Calu3 (cell line): ENCODE measurements at places on chromosomes 11 and 22.

DNA sequence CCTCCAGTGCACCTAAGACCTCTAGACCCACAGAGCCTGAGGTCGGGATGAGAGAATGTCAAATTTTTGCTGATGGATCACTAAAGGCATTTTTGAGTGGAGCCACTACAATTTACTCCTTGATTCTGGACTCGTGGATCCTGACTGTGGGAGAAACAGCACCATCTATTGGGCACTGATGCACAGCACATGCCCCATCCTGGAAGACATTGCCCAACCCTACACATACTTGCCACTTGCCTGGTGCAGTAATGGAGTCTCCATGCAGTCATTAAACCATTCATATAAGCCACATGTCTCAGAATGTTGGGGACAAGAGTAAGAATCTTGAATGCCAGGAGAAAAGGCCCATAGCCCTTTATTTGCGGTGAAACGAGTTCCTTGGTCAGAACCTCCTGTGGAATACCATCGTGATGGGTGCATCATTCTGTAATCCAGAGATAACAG lies 103.9 kb downstream of the GGTLC2 start:
- DNase-seq = peak; percentile 68

DNA sequence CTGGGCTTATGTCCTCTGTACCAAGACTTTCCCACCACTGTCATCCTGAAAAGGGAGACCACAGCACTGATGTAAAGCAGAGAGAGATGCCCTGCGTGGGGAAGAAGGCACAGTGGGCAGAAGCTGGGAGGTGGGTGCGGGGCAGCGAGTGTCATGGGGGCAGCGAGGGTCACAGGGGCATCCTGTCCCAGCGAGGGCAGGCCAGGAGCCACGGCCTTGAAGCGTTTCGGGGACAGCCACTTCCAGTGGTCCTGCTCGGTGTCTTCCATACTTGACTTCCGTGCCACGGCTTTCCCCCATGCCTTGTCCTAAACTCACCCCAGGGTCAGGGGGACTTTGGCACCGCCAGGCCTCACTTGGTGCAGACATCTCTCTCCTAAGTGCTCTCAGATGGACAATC lies 1121.3 kb downstream of the TBC1D22A start:
- DNase-seq = no peak

- peak; percentile 28 for DNase-seq
Observed at GRCh38 chr11:118608360-118609227, 1.2 kb downstream of the PHLDB1 start.

- DNase-seq = no peak
Observed at GRCh38 chr11:100151944-100152343, 535.1 kb upstream of the ARHGAP42 start.

DNA sequence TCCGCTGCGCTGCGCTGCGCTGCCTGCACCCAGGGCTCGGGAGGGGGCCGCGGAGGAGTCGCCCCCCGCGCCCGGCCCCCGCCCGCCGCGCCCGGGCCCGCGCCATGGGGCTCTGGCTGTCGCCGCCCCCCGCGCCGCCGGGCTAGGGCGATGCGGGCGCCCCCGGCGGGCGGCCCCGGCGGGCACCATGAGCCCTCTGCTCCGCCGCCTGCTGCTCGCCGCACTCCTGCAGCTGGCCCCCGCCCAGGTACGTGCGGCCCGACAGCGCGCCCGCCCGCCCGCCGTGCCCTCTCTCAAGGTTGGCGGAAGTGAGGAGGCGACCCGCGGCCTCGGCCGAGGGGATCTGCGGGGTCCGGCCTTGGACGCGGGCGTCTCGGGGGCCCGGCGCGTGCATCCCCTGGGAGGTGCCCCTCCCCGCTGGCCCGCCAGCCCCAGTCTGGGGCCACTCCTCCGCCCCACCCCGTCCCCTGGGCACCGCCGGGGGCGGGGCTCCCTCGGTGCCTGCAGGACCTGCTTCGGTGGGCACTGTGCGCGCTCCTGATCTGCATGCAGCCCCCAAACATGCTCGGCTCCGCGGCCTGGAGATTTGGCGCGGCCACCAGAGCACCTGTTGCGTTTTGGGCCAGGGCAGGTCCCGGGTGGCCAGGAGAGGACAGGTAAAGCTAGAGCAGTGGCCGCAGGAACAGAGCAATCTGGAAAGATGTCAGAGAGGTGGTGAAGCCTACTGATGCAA lies 429 bp downstream of the VEGFB start:
- peak; percentile 67 for DNase-seq

DNA sequence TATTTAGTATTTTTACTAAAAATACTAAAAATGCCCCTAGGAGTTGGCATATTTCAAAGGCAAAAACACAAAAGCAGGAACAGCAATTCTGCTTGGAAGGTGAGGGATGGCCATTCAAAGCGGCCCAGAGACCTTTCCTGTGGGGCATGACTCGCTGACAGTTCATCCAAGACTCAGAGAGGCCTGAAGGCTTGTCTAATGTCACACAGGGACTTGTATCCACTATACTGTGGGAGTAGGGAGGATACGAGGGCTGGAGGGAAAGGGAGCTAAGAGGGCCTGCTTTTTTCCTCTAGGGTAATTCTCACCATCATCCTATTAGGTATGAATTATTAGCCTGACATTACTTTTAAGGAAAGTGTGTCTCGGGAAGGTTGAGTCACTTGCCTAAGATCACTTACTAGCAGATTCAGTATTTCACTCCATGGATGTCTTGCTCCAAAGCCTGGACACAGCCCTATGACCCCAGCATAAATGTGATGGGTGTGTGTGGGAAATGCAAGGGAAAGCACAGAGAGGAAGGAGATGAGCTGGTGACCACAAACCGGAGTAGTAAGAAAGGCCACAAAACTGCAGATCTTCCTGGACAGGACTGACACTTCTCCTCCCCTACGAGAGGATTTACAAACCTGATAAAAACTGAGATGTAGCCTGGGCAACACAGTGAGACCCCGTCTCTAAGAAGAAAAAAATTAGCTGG lies 16.7 kb upstream of the UCP3 start:
- no peak for DNase-seq

DNA sequence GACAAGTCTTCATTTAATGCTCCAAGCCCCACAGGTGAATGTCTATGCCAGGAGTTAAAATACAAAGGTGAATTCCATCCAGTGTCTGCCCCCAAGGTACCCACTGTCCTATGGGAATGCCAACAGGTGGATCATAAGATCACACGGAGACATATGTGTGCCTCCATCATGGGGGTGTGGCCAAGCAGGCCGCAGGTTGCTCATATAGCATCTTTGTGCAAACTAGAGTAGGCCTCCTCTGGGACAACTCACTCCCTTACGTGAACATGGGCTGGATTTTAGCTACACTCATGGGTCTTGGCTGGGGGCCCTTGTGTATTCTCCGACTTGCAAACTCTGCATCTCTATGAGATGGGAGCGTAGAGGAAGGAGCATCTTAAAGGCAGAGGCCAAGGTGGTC lies 6.9 kb downstream of the NCF4 start:
- no peak for DNase-seq

- no peak for DNase-seq
Observed at GRCh38 chr11:90310210-90310609, 87.4 kb upstream of the CHORDC1 start.

DNA sequence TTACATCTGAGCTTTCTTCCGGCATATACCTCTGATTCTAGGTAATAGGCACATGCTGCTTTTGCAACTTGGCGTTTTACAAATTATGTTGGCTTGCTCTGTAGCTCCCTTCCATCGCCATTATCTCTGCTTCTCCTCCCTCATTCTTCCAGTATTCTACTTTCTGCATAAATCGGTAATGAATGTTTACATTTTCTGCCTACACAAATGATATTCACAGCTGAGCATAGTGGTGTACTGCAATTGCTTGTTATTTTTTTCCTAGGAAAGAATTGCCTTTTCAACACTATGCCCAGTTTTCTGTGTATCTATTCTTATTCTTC lies 18.9 kb downstream of the MED15 start:
- DNase-seq = no peak

DNA sequence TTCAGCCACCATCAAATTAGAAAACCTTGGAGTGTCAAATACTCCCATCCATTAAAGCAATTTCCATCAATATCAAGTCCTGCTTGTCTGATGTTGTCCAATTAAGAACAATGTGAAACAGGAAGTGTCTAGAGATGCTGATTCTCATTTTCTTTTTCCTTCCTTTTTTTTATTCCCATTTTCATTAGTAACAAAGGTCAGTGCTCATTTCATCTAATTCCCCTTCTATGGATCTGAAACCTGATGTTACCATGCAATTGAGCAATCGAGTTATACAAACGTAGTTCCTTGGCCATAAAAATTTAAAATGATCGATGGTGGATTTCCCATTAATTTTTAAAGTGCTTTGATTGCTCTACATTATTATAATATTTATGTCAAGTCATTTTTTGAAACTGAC lies 330.6 kb upstream of the ZC3H12C start:
- no peak for DNase-seq

- no peak for DNase-seq
Observed at GRCh38 chr22:22886546-22886945, 1.1 kb upstream of the IGLL5 start.

- no peak for DNase-seq
Observed at GRCh38 chr11:89267660-89268302, 90.1 kb downstream of the TYR start.

DNA sequence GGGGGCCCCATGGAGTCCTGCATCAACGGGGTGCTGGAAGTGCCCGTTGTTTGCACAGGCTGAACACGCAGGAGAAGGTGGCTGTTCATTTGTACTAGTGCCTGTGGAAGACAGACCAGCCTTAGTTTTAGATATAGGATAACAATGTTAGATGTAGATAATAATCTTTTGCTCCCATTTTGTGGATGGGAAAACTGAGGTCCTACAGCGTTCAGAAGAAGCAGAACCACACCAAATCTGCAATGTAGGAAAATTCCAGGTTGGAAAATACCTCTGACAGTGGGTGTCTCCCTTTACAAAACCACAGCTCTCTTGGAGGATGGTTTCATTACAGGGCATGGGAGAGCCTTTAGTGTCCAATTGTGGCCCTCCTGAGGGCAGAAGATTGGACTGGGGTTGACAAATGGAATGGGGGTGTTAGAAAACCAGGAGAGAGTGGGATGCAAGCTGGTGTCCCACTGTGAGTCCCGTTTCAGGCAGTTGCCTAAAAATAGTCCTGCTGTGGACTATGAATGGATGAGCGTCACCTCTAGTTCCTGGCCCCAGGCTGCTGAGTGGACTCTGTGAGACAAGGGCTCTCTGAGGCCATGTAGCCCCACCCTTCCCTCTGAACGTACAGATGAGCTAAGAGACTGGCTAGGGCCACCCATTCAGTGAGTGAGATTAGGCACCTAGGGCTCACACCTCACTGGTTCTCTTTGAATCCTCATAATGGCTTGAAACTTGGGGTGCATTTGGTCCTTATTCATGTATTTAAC lies 508.8 kb downstream of the MN1 start:
- no peak for DNase-seq

GRCh38 chr11:78197816-78198215 lies 9.1 kb downstream of the USP35 start:
- DNase-seq = no peak

- DNase-seq = no peak
Observed at GRCh38 chr22:37278261-37278660, 4.0 kb upstream of the CYTH4 start.

- DNase-seq = no peak
Observed at GRCh38 chr11:34756591-34756990, 135.7 kb downstream of the EHF start.

DNA sequence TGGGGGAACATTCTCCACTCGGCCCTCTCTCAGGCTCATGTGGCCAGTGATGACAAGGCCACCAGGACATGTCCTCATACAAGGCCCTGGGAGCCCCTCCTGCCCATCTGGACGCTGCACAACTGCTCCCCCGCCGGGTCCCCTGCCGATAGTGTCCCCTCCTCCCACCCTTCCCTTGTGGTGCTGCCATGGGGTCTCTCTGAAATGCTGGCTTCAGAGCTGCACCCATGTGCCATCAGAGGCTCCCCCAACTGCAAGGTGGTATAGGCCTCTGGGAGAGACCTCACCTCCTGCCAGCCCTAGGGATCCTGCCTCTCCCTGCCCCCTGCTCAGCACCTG lies 113.0 kb downstream of the KCNQ1OT1 start:
- DNase-seq = no peak

GRCh38 chr11:33893711-33894397 lies 2.0 kb upstream of the LMO2 start:
- no peak for DNase-seq

DNA sequence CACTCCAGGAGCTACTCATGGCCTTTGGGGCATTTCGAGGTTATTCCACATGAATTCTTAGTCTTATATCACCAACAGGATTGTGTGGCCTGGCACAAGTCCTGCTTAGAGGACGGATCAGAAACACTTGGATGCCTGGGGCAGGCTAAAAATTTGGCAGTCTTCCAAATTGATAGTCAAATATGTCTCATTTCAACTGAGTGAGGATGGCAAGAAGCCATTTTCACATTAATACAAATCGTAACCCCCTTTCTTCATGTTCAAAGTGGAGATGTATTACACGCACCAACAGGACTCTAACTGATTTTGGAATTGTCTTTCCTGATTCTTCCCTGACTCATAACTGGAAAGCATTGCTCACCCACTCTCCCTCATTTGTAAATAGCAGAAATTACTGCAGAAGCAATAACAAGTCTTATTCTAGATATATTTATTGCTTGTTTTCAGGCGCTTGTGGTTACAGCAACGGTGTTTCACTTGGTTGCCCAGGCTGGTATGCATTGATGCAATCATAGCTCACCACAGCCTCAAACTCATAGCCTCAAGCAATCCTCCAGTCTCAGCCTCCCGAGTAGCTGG lies 10.3 kb upstream of the CCDC86 start:
- no peak for DNase-seq

DNA sequence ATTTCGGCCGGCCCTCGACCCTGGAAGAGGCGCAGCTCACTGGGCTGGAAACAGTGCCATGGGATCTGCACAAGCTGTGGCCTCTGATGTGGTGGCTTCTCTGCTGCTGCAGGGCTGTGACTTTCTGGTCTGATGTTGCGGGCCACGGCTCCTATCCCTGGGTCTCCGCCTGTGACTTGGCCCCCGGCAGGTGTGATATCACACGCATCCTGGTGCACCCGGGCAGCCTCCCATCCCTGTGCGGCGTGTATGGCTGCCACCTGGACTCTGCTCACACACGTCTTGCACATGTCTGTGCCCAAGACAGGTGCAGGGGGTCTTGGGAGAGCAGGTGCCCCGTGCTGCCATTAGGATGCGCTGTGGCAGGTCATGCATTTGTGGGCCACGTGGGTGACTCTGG lies 31.1 kb downstream of the GRAMD4 start:
- no peak for DNase-seq

GRCh38 chr11:35964841-35965240 lies 21.0 kb downstream of the LDLRAD3 start:
- no peak for DNase-seq

- no peak for DNase-seq
Observed at GRCh38 chr11:45472716-45473317, 186.7 kb upstream of the SYT13 start.

GRCh38 chr11:61020551-61021235 lies 49.2 kb downstream of the CD6 start:
- DNase-seq = no peak
